Activated T-cell treated with anti-CD3 and anti-CD28 coated beads for 4 hours (primary cell): ENCODE measurements at places on chromosomes 6 and 20.

DNA sequence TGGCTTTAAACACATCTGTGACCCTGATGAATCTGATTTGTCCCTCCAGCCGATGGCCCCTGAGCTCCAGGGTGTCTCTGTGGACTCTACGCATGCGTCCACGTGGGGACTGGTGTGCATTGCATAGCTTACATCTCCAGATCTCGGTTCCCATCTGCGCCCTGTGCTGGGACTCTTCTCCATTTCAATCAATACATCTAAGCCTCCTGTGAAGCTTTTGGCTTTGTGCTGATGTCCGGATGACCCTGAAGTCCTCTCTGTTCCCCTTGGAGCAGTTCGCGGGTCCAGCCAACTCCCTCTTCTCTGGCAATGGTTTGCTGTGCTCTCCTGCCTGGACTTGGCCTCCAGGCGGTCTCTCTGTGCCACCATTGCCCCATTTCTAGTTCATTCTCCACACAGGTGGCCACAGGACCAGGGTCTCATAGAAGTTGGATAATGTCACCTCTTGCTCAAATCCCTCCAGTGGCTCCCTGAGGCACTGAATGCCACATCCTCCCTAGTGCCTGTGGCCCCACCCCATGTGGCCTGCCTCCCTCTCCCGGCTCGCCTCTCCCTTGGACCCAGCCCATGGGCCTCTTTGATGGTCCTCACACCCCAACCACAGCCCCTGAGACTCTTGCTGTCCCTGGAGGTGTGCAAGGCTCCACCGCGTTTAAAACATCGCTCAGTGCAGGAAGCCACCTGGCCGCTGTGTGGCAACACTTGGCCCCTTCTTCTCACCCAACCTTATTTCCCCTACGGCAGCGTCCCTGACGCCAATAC lies 155.4 kb downstream of the SYCP2 start:
- no peak for DNase-seq

DNA sequence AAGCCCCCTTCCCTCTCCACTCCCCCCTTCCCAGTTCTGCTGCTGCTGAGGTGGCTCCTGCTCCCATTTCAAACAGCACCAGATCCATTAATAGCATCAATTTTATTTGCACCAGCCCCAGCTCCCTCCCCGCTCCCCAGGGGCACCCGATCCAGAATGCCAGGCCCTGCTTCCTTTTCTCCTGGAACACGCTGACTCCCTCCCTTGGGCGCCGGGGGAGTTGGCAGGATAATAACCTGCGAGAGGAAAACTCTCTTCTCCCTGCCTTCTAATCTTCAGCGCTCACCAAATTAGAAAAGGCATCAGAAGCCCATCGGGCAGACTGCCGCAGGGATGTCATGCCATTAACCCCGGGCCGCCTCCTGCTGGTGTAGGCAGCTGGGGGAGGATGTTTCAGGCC lies 77.8 kb downstream of the NCR2 start:
- DNase-seq, result no peak

DNA sequence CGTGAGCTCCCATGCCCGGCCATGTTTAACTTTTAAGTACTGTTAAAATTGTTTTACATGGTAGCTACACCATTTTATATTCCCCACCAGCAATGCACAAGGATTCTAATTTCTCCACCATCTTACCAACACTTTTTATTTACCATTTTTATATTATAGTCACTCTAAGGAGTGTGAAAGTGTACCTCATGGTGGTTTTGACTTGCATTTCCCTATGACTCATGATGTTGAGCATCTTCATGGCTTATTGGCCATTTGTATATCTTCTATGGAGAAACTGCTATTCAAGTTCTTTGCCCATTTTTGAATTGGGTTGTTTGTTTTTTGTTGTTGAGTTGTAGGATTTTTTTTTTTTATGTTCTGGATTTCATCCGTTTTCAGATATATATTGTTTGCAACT lies 15.6 kb upstream of the BPHL start:
- no peak for DNase-seq

DNA sequence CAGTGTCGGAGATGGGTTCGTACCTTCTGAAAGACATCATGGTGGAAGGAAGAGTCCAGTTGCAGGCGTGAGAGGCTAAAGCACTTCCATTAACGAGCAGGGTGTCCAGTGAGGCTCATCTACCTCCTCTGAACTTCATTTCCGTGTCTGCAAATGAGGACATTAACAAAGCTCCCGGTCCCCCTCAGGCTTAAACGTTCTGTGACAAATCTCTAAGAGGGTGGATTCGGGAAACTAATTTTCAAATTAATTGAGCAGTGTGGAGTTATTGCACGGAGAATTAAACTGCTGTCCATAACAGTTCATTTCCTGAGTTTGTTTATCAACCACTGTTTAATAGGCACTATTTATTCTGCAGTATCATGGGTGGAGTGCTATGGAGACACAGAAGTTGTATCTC lies 68.2 kb downstream of the TRMT6 start:
- no peak for DNase-seq

DNA sequence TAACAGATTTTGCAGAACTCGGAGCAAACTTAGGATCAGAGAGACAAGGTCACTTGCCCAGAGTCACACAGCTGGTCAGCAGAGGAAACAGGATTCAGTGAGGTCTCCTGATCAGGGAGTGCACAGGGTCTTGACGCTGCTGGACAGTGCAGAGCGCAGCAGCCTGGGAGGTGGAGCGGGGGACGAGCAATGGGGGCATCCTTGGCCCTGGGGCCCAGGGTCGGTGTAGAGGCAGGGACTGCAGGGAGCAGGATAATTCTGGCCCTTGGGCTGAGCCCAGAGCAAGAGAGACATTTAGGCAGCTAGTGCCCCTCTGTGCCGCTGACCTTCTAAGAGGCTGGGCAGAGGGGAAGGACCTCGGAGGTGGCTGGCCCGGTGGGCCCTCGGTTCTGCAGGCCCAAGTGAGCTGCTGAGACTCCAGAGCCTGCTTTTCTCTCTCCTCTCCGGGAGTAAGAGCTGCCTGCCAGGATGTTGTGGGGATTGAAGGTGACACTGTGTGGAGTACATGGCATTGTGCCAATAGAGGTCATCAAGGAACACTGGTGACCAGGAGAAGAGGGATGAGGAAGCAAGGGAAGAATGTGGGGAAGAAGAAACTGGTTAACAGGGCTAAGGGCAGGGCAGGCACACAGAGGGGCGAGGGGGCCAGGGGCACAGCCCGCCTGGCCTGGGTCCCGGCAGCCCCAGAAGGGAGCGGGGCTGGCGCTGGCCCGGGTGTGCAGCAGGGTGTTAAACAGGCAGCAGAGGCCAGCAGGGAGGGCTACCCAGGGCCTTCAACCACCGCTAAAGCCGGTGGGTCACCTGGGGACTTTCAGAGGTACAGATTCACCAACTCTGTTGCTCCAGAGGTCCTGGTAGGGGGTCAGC lies 122.0 kb downstream of the AGPAT4 start:
- DNase-seq, result no peak

- DNase-seq, result no peak
These were observed 1.0 kb downstream of the SGK1 start for GRCh38 chr6:134316733-134317431.

GRCh38 chr6:55941702-55942101 lies 66.3 kb upstream of the BMP5 start:
- no peak for DNase-seq

DNA sequence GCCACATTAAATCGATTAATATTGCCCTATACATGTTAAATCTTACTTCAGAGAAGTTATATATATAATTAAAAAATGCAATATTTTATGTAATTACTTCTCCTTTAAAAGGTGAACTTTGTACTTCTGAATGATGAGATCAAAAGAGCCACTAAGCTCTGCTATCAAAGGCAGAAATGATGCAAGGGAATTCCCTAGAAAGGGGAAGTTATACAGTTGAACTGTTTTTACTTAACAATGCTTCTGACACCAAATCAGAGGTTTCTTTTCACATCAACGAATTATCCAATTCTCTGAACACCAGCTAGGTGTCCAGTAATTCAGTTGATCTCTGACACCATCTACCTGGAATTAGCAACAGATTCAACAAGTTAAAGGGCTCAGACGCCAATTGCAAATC lies 319.9 kb upstream of the TSHZ2 start:
- DNase-seq, result no peak

DNA sequence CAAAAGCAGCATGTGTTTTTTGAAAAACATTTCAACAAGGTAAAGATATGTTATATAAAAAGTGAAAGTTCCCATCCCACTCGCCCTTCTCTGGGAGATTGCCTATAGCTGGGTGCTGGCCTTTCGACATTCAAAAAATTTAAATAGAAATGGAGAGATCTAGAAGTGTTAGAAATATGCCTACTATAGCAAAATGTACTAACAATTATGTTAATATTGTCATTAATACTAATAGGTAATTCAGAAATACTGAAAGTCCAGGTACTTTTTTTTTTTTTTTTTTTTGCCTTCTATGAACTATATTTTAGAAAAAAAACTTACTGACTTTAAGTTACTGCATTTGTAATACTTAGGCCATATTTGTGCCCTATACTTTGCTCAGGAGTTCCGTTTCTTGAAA lies 87.1 kb downstream of the SESN1 start:
- no peak for DNase-seq

- DNase-seq, result no peak
These were observed 136.7 kb upstream of the ARG1 start for GRCh38 chr6:131436358-131436757.

DNA sequence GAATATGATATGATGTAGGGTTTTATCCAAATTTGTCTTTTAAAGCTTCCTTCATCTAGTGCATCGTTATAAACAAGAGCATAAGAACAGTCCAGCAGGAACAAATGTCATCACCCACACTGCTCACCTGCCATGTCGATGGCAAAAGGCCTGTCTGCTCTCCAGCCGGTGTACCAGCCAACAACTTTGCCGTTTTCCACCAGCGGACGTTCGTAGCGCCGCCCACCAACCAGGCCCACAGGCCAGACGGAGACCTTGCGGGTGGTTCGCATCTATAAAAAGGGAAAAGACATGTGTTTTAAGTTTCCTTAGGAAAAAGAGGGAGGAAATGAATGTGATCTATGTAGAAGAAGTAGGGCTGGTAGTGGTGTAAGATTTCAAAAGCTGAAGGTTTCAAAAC lies 62.9 kb downstream of the B3GAT2 start:
- no peak for DNase-seq

- DNase-seq, result no peak
These were observed 35.2 kb downstream of the DOK5 start for GRCh38 chr20:54510541-54511129.

- DNase-seq, result no peak
These were observed 337.7 kb upstream of the PRND start for GRCh38 chr20:4383961-4384360.

- DNase-seq, result no peak
These were observed 5.8 kb downstream of the TBPL1 start for GRCh38 chr6:133958791-133959190.

GRCh38 chr6:42101186-42101657 lies 41.2 kb downstream of the C6orf132 start:
- DNase-seq, result no peak

DNA sequence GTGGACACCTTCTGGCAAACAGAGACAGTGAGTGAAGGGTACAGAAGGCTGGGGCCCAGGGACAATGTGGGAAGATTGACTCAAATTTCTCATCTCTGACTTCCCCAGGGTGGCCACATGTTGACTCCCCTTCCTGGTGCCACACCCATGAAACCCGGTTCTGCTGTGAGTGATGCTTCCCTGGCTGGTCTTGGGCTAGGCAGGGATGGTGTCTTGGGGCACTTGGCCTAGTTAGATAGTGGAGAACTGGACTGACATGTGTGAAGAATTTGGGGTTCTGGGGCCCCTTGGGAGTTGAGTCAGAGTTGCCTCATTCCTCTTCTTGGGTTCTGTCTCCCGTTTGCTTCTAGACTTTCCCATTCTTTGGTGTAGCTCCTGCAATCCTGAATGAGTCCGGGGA lies 34.2 kb downstream of the GSS start:
- no peak for DNase-seq

DNA sequence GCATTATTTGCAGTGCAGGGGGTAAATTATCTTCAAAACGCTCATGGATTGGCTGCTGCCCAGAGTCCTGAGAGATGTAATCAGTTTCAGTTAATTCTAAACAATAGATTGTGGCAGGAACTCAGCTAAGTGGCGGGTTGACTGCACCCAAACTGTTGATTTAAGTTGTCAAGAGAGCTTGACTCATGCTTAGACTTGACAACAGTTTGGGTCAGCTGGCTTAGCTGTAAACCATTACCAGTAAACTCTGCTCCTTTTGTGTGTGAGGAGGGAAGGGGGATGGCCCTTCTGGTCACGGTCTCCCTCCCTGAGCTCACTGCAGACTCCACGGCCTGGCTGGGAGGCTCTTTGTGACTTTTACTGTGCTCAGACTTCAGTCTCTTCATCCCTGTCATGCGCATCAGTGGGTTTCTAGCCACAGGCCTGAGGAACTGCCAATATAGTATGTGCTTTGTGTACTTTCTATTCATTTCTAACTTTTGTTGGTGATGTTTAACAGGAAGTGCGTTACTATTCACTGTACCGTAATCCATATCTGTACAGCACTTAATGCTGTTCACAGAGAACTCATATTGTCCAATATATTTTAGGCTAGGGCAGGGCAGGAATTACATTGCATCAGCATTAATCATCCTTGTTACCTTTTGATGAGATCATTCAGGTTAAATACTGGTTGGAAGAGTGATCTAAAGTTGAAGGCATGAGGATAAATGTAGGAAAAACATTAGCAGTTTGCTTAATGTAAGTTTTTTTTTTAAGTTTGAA lies 488.3 kb downstream of the CDKAL1 start:
- no peak for DNase-seq

DNA sequence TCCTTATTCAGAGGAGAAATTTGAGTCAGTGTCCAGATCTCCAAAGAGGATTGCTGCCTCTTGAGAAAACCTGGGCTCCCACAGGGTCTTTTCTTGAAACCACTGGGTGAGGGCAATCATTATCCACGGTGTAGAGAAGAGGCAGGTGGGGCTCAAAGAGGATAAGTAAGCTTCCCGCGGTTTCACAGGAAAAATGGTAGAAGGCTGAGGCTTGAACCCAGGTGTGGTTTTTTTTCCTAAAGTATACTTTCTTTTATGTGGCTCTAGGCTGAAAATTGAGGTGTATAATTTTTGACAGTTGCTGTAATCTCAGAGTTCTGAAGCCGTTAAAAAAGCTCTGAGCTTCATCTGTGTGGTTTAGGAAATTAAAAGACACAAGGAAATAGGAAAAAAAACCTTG lies 164.5 kb downstream of the FARS2 start:
- no peak for DNase-seq

- no peak for DNase-seq
These were observed 161.5 kb upstream of the HEY2 start for GRCh38 chr6:125587666-125588632.

- no peak for DNase-seq
These were observed 19.4 kb upstream of the CTAGE9 start for GRCh38 chr6:131730264-131730663.

GRCh38 chr20:15895126-15895525 lies 678.1 kb downstream of the KIF16B start:
- DNase-seq, result no peak

- DNase-seq, result no peak
These were observed 83.0 kb upstream of the ELOVL5 start for GRCh38 chr6:53431704-53432103.

- DNase-seq, result no peak
These were observed 55.4 kb downstream of the RAB44 start for GRCh38 chr6:36752886-36753506.

- DNase-seq, result no peak
These were observed 28.3 kb downstream of the NSFL1C start for GRCh38 chr20:1438361-1438760.

- no peak for DNase-seq
These were observed 215.7 kb upstream of the CST7 start for GRCh38 chr20:24733416-24733815.
